ENCODE measurements at places on chromosomes 16 and 17.

- DNase-seq, result peak; percentile 86
Observed at GRCh38 chr17:3892095-3892998, 506 bp downstream of the CAMKK1 start.

GRCh38 chr16:28596840-28597691 lies at the start of gene SULT1A2:
Gene SULT1A2 (minus strand): TSS chr16:28597050. CDS start chr16:28595930, 1,120 bp downstream.
- no peak for DNase-seq

GRCh38 chr17:69773081-69773480 lies 301.9 kb upstream of the KCNJ16 start:
- DNase-seq, result no peak

DNA sequence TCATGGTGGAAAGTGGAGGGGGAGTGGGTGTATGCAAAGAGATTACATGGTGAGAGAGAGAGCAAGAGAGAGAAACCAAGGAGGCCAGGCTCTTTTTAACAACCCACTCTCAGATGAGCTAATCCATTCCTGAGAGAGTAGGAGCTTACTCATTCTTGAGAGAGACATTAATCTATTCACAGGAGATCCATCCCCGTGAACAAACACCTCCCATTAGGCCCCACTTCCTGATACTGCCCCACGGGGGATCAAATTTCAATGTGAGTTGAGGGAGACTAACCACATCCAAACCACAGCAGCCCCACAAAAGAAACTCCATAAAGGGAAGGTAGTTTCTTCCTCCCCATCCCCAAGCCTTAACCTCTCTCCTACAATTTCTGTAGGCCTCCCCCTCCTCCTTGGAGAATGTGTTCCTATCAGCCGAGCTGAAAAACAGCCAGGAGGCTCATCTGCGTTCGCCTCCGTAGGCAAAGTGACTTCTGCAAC lies 450.0 kb downstream of the NPIPA7 start:
- no peak for DNase-seq

GRCh38 chr17:8697323-8697741 lies 47.3 kb downstream of the CCDC42 start:
- DNase-seq, result no peak

- no peak for DNase-seq
Observed at GRCh38 chr16:57882206-57882605, 79.9 kb upstream of the KIFC3 start.

GRCh38 chr17:77529328-77529650 lies 388.5 kb downstream of the SEC14L1 start:
- no peak for DNase-seq

GRCh38 chr16:30350134-30350871 lies 4.8 kb downstream of the CD2BP2 start:
- DNase-seq, result no peak

- no peak for DNase-seq
Observed at GRCh38 chr16:12900599-12901203, 697 bp upstream of the SHISA9 start.

DNA sequence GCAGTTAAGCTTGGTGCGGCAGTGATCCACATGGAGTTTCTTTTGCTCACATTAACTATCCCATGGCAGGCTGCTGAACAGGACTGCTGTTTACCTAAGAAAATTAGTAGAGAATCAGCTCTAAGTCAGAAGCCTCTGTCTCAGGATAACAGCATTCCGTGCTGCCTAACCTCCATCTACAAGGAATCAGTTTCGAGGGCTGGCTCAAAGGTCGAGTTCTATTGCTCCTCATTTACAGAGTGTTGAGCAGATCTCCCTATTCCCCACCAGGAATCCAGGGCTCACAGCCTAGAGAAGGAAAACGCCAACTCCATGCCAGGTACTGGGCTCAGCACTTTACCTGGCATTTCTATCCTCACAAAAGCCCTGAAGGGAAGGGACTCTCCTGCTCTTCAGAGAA lies 9.9 kb downstream of the GINS2 start:
- DNase-seq, result no peak

DNA sequence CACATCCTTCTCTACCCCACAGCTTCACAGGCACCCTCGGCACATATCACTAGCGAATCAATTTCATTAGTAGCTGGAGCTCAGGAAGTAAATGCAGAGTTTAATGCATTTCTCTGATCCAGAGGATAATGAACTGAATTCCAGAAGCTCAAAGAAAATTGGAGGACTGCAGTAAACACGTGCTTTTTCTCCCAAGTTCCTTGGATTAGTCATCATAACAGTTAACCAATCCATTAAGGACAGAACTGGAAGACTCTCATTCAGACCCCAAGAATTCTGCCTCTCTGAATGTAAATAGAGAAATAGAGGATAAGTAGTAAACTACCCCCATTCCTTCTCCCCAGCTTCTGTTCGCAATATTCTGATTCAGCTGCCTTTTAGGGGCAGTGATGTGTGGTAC lies 40.7 kb downstream of the DUSP14 start:
- DNase-seq, result no peak

GRCh38 chr17:71412803-71413202 lies 708.0 kb upstream of the SOX9 start:
- no peak for DNase-seq

- no peak for DNase-seq
Observed at GRCh38 chr17:66928949-66929348, 35.6 kb upstream of the CACNG4 start.

GRCh38 chr17:5297245-5297644 lies 15.2 kb downstream of the RABEP1 start:
- DNase-seq, result no peak

- DNase-seq, result no peak
Observed at GRCh38 chr17:41925991-41926590, 4.3 kb upstream of the ODAD4 start.

- DNase-seq, result peak; percentile 90
Observed at GRCh38 chr17:39401412-39402243, at the start of gene FBXL20. Gene FBXL20 (minus strand): TSS chr17:39401626. CDS start chr17:39401402, 224 bp downstream.

DNA sequence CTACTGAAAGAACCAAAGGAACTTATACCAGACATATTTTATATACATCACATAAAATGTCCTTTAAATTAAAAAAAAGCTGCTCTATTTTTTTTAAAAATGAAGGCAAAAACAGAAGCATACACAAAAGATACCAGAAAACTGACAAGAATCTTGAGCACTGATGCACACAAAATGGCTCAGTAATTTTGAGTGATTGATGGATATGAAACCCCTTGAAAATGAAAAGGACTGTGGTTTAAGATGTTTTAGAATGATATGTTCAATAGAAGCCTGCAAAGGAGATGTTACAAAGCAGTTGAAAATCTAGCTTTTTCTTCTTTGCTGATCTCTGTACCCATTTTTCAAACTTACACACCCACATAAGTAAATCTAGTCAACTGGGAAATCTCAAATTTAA lies 2.7 kb downstream of the C16orf87 start:
- DNase-seq, result no peak

DNA sequence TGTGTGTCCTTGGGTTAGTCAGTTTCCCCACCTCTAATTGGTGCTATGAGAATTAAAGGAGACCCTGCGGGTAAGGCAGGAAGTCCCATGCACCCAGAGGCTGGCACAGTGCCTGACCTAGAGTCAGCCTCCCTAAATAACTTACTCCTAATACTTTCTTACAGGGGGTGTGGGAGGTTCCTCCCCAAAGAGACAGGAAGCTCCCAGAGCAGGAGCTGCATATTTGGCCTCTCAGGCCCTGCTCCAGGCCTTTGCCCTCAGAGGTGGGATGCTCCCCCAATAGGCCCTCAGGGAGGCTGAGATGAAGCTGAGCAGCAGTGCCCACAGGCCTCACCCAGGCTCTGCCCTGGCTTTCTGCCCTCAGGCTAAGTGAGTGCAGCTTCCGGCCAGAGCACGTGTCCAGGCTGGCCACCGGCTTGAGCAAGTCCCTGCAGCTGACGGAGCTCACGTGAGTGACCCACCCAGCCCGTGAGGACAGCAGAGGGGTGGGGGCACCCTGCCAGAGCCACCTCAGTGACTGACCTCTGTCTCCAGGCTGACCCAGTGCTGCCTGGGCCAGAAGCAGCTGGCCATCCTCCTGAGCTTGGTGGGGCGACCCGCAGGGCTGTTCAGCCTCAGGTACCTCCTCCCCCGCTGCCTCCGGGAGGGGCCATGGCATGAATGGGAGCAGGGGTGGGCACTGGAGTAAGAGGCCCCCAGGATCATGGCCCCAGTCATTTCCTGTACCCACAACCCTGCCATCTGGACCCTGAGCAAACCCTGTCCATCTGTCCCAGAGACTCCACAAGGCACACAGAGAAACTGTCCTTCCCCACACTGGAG lies 31.1 kb upstream of the CPNE2 start:
- no peak for DNase-seq

GRCh38 chr16:58022601-58023371 lies 2.8 kb upstream of the MMP15 start:
- DNase-seq, result peak; percentile 39

DNA sequence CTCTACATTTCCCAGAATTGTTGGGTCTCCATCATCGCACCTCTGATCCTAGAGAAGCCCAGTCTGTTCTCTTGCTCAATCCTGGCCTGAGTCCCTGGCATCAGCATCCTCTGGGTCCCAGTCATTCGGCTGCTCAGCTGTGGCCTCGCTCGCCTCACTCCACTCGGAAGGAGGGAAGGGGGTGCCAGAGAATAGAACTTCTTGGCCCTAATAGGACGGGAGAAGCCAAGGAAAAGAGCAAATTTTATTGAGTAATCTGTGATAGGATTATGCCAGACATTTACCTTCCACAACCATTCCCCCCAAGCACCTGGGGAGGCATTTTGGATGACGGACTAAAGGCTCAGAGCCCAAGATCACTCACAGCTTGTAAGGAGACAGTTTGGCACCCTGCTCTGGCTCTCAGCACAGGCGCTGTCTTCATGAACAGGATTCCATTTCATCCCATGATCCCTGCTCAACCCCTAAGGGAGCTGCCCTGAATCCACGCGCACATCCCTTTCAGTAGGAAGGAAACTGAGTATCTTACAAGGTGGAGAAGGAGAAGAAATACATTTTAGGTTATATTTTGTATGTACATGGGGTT lies 498 bp upstream of the CLEC10A start:
- DNase-seq, result no peak

- DNase-seq, result no peak
Observed at GRCh38 chr16:88339930-88340754, 42.6 kb upstream of the ZNF469 start.

DNA sequence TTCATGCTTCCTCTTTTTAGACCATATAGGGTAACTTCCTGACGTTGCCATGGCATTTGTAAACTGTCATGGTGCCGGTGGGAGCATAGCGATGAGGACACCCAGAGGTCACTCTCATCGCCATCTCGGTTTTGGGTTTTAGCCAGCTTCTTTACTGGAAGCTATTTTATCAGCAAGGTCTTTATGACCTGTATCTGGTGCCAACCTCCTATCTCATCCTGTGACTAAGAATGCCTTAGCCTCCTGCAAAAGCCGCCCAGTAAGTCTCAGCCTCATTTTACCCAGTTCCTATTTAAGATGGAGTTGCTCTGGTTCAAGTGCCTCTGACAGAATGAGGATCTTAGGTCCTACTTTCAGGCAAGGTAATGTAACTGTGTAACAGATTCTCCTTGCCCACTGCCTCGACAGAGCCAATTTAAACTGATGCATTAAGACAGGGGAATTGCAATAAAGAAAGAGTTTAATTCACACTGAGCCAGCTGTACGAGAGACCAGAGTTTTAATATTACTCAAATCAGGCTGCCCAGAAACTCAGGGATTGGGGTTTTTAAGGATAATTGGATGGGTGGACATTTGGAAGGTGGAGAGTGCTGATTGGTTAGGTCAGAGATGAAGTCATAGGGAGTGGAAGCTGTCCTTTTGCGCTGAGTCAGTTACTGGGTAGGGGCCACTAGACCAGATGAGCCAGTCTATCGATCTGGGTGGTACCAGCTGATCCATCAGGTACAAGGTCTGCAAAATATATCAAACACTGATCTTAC lies 59.9 kb upstream of the ATF7IP2 start:
- DNase-seq, result no peak

- DNase-seq, result no peak
Observed at GRCh38 chr17:31492880-31493655, 101.6 kb downstream of the RAB11FIP4 start.

GRCh38 chr16:85220125-85220839 lies 108.0 kb upstream of the CIBAR2 start:
- DNase-seq, result peak; percentile 44

GRCh38 chr17:76208120-76208519 lies 32.2 kb downstream of the RNF157 start:
- DNase-seq, result no peak

DNA sequence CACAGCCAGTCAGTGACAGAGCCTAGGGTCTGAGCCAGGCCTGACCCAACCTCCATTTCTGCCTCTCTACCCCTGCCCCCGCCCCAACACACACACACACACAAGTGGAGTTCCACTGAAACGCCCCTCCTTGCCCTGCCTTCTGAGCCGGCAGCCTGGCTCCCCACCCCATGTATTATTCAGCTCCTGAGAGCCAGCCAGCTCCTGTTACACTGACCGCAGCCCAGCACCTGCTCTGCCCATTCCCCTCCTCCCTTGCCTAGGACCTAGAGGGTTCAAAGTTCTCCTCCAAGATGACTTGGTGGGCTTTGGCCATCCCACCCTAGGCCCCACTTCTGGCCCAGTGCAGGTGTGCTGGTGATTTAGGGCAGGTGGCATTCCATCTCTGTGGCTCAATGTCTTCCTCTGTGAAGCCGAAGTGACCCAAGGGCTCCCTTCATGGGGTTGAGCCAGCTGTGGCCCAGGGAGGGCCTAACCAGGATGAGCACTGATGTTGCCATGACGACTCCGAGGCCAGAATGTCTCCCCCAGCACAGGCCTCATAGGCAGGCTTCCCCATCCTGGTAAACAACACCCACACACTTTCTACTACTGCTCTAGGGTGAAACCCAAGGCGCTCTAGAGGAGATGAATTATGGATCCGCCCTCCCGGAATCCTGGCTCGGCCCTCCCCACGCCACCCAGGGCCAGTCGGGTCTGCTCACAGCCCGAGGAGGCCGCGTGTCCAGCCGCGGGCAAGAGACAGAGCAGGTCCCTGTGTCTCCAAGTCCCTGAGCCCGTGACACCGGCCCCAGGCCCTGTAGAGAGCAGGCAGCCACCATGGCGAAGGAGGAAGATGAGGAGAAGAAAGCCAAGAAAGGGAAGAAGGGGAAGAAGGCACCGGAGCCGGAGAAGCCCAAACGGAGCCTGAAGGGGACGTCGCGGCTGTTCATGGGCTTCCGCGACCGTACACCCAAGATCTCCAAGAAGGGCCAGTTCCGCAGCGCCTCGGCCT lies 9.7 kb downstream of the MYO15A start:
- no peak for DNase-seq

DNA sequence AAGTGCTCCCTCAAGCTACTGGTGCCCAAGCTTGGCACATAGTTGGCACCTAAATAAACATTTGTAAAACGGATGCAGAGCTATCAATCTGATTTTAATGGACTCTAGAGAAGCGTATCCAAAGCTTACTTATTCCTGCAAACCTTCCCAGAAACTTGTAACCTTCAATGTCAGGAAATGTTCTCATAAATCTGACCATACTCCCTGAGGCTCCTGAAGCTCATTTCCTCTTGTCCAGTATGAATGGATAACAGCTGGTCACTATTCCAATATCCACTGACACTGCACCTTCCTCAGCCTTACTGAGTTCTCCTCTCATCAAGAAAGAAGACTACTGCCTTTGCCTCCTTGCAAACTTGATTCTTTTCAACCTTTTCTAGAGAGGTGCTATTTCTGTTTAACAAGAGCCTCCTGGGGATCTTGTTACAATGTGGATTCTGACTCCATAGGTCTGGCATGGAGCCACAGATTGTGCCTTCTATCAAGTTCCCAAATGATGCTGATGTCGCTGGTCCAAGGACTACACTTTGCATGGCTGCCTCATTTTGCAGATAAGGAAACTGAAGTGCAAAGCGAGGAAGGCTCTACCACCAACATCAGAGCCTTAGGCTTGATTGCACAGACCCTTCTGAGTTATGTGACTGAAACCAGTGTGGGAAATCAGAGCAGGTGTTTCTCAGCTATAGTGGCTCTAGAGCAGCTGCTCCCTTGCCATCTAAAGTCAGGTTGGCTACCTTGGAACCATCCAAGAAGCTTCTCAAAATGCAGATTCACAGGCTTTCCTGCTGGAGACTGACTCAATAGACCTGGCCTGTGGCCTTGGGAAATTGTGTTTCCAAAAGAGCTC lies 377.8 kb downstream of the SOX9 start:
- DNase-seq, result no peak
